Neural crest cell (in vitro differentiated cells): ENCODE measurements at places on chromosomes 16 and 17.

DNA sequence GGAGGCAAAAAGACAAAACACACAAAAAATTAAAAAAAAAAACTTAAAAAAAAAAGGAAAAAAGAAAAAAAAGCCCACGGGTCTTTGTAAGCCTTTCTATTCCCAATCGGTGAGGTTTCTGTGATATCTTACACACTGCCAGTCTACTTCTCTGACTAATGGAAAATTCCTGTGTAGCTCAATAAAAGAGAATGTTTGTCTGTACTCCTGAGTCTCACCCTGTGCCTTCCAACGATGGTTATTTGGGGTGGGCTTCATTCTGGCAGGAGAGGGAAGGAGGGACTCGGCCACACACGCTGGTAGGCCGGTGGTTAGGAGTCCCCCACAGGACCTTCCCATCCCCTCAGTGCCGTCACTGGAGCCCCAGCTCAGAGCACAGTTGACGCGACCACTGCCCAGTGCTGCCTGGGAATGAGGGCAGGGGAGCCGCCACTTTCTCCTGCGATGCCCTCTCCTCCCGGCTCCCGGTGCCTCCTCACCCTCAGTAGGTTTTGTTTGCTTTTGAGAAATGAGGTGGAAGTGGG lies 68.0 kb downstream of the AMFR start:
- no peak for DNase-seq

- DNase-seq, result no peak
These were observed 528 bp downstream of the TERB1 start for GRCh38 chr16:66800856-66801255.

- DNase-seq, result no peak
These were observed 110.2 kb upstream of the ELAC2 start for GRCh38 chr17:13127921-13128602.

DNA sequence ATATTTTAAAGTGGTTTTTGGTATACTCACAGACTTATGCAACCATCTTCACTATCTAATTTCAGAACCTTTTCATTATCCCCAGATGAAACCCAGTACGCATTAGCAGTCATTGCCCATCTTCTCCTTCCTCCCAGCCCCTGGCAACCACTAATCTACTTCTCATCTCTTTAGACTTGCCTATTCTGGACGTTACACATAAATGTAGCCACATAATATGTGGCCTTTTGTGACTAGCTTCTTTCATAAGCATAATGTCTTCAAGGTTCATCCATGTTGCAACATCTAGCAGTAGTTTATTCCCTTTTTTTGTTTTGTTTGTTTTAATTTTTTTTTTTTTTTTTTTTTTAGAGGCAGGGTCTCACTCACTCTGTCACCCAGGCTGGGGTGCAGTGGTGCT lies 28.5 kb upstream of the C17orf107 start:
- no peak for DNase-seq

GRCh38 chr16:530111-530817 lies 2.8 kb downstream of the CAPN15 start:
- no peak for DNase-seq

DNA sequence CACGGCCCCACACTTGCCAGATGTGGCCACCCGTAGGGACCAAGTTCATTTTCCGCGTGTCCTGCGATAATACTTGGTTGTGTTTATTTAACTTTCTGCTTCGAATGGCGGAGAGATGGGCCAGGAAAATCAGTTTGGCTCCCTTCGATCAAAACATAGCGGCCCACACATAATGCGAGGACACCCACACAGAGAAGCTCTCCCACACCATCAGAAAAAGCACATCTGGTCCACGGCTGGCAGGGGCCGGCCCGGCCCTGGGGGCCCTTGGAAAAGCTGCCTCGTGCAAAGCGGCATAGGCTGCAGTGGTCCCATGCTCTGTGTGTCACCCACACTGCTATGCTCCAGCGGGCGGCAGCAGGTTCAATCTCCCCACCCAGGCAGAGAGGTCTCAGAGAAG lies 46.9 kb downstream of the ZNF423 start:
- no peak for DNase-seq

- no peak for DNase-seq
These were observed 127.8 kb upstream of the PMFBP1 start for GRCh38 chr16:72299684-72300243.

- DNase-seq, result peak; percentile 56
These were observed 47.5 kb downstream of the WNT3 start for GRCh38 chr17:46770818-46771560.

GRCh38 chr17:70208825-70209555 lies 39.7 kb downstream of the KCNJ2 start:
- no peak for DNase-seq

- DNase-seq, result no peak
These were observed 20.4 kb upstream of the CPNE2 start for GRCh38 chr16:57071831-57072582.

- DNase-seq, result no peak
These were observed 1723.6 kb downstream of the TP53TG3F start for GRCh38 chr16:35182943-35183550.

- DNase-seq, result no peak
These were observed 52.3 kb downstream of the TNRC6C start for GRCh38 chr17:78010759-78011158.

GRCh38 chr16:60929-61878 lies 7.6 kb downstream of the SNRNP25 start:
- no peak for DNase-seq

DNA sequence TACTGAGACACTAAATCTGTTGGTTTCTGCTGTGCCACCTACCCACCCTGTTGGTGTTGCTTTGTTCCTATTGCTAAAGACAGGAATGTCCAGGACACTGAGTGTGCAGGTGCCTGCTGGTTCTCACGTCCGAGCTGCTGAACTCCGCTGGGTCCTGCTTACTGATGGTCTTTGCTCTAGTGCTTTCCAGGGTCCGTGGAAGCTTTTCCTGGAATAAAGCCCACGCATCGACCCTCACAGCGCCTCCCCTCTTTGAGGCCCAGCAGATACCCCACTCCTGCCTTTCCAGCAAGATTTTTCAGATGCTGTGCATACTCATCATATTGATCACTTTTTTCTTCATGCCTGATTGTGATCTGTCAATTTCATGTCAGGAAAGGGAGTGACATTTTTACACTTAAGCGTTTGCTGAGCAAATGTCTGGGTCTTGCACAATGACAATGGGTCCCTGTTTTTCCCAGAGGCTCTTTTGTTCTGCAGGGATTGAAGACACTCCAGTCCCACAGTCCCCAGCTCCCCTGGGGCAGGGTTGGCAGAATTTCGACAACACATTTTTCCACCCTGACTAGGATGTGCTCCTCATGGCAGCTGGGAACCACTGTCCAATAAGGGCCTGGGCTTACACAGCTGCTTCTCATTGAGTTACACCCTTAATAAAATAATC lies 14.6 kb downstream of the STH start:
- no peak for DNase-seq

GRCh38 chr17:32453370-32453769 lies 9.1 kb downstream of the PSMD11 start:
- no peak for DNase-seq

- no peak for DNase-seq
These were observed 81.7 kb downstream of the YPEL2 start for GRCh38 chr17:59413014-59413766.

DNA sequence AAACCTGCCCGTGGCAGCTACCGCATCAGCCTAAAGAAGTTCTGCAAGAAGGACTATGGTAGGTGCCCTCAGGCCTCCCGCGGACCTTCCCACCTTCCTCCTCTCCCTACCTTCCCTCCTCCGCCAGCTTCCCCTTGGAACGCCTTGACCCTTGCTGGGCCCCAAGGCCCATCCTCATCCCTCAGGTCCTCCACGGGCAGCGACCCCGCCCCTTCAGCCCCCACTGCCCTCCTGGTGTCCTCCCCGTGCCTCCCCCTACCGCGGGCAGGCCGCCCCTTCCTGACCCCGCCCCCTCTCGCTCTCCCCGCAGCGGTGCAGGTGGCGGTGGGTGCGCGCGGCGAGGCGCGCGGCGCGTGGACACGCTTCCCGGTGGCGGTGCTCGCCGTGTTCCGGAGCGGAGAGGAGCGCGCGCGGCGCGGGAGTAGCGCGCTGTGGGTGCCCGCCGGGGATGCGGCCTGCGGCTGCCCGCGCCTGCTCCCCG lies 1.4 kb upstream of the TBC1D24 start:
- no peak for DNase-seq

DNA sequence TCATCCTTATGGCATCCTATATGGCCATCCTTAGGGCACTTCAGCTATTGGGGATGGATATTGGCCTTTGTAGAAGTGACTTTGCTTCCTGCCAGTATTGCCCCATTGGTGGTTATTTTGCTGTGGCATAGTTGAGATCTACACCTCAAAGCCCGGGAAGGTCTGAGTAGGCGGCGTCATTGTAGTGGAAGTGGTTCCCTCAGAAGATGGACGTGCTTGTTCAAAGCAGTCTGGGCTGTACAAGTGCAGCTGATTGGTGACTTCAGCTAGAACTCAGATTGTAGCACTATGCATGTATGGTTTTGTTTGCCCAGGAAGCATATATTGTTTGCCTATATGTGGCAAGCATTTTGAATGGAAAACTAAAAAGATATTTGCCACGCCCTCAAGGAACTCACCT lies 83.2 kb downstream of the TMC6 start:
- no peak for DNase-seq

DNA sequence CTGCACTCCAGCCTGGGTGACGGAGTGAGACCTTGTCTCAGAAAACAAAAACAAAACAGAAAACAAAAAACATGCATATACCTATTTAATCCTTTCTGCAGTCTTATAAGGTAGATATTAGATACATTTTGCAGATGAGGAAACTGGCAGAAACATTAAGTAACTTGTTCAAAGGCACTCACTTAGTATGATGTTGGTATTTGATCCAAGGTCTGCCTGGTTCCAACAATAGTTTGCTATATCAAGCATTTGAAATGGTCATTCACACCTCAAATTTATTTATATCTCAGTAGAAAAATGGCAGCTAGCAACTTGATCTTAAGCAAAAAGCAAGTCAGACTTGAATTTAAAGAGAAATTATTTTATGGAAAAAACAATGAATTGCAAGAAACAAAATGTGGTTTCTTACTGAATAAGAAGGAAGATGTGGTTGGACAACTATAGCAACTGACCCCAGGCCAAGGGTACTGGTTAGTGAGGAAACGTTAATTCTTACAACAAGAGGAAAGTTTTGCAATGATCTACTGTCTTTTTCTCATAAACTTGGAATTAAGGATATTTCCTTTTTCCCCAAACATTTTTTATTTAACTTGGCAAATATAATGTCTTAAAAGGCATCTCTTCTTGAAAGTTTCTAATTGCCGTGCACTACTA lies 19.7 kb downstream of the DHRS7B start:
- no peak for DNase-seq

GRCh38 chr16:81316176-81316496 lies 1.4 kb downstream of the GAN start:
- no peak for DNase-seq

DNA sequence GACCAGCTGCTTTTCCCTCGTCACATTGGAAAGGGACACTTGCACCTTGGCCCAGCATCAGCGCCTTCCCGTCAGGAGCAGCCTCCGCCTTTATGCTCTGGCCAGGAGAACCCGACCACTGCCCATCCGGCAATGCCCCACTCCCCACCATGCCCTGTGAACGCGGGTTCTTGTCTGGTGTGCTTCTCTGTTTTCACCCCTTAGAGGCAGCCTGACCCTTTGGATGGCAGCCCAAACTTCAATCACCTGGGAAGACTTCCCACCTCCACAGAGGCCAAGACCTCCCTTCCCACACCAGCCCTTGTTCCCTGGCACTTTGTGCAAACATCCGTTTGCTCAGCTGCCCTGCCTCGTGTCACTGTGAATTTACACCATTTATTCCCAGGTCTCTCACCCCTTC lies 87.0 kb downstream of the DNAH17 start:
- no peak for DNase-seq

- DNase-seq, result no peak
These were observed 113.5 kb downstream of the TMEM132E start for GRCh38 chr17:34692920-34693319.

- DNase-seq, result no peak
These were observed 300.2 kb downstream of the MAP2K6 start for GRCh38 chr17:69714669-69715068.
